ENCODE measurements at places on chromosomes 3 and 15.

DNA sequence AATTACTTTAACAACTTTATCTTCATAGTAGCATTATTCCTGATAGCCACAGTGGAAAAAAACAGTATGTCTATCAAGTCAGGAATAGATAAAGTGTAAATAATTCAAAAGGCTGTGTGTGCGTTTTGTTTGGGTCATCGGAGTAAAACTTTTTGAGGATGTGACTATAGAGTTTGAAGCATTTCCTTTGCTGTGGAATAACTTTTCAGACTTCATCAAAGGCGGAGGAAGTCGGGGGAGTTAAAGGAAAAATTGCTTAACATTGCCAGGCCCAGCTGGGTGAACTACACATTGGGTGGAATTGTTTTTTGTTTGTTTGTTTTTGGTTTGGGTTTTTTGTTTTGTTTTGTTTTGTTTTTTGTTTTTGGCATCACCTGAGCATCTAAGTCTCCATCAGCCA lies 70.4 kb upstream of the CRTC3 start:
- no peak for DNase-seq

GRCh38 chr3:15486020-15486419 lies 35.5 kb downstream of the COLQ start:
- no peak for DNase-seq

- peak; percentile 53 for DNase-seq
Observed at GRCh38 chr3:70120357-70120966, 120.9 kb downstream of the SAMMSON start.

DNA sequence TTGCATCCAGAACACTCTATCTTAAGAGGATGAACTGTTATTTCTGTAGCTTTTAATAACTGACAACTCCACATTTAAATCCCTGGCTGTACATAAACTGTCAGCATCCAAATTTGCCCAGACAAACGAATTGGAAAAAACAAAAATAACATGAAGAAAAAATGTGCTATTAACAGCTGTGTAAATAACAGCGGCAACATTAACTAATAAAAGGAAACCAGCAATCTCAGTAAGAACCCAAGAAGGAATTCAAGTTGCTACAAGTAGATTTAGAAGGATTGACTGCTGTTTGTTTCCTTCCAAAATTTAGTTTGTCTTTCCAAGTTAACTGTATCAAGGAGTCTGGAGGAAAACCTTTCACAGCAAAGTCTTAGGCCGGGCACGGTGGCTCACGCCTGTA lies 550.6 kb upstream of the MDFIC2 start:
- no peak for DNase-seq

DNA sequence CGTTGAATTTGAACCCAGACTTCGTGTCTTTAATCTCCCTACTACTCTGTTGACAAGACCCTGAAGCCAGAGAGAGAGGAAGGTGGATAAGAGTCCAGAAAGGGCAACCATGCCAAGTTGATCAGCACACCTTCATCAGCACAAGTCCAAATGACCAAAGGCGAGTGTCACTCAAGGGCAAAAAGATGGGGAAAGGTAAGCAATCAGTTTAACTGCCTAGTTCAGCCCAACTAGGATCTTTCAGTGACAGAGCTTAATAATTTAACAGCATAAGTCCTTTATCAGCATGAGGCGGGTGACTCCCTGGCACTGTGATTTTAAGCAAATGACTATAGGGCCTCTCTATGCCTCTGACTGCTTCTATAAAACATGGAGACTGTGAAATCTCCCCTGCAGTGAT lies 6.2 kb downstream of the SUCLG2 start:
- no peak for DNase-seq

DNA sequence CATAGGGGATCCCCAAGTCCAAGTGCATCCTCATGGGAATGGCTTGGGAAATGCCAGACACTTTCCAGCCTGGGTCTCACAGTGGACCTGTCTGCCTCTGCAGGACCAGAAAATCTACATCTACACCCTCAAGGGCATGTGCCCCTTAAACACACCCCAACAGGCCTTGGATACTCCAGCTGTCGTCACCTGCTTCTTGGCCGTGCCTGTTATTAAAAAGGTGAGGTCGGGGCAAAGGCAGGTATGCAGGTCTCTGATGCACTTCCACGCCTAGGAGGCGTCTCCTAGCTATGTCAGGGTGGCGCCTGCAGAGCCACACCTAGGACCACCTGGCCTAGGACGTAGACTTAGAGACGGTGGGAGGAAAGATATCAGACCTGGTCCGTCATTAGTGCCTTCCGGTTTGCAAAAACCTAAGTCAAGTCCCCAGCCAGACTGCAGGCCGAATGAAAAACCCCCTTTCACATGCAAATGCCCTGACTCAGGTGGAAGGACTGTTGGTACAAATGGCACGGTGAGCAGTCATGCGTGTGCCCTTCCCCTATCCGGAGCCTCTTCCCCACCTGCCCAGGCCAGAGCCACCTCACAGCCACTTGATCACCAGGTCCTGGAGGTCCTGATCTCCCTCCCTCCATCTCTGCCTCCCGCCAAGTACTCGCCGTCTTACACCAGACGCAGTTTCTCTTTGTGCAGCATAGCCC lies 143.5 kb downstream of the LRRK1 start:
- no peak for DNase-seq

All from activated CD4-positive, CD25-positive, alpha-beta regulatory T cell (primary cell).